ENCODE measurements at places on chromosomes 3 and 15.

GRCh38 chr3:13825311-13825579 is 54.6 kb downstream of the WNT7A start:
- no peak for DNase-seq

- DNase-seq = peak; percentile 60
Observed at GRCh38 chr15:70488002-70488605, 275.3 kb downstream of the UACA start.

GRCh38 chr3:183214277-183214612 is 38.8 kb upstream of the B3GNT5 start:
- no peak for DNase-seq

DNA sequence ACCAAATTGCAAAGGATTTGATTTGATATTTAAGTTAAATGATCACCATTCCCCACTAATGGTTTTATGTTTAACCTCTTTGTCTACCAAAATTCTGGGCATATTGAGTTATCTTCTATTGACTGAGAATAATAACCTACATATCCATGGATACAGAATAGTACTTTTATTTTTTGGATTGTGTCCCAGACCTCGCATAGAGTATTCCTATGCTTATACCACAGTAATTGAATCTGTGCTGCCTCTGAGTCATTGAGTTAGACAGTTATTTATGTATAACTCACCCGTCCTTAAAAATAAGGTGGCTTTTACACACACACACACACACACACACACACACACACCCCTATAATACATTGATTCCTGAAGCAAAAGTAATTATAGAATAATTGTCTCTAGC is 690.1 kb upstream of the BCHE start:
- no peak for DNase-seq

GRCh38 chr15:75032395-75032794 is 9.0 kb downstream of the PPCDC start:
- DNase-seq = no peak

DNA sequence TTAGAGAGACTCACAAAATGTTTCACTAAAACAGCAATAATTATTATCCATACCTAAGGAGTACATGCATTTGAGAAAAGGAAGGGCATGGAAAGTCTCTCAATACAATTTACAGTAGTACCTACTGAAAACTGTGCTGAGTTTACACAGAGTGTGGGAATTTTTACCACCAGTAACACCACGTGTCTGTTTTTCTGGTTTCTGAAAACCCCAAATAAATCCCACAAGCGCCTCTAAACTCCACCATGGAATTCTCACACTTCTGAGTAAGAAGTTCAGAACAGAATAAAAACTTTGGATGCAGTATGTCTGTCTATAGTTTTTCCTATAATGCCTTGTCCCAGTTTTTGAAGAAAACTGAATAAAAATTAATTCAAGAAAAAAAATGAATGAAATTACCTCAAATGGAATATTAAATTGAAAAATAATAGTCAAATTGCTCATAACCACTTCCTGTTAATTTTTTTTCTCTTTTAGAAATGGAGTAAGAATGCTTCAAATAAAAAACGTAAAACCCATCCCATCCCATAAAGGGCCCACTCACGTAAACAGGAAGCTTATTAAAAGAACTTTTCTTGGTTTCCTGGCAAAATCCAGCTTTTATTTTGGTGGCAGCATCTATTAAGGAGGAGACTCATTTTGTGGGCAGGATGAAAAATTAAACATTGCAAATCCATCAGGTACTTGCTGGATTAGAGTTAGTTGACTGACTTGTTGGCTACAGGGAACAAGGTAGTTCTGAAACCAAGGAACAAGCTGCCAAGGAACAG is 378.1 kb downstream of the TIGIT start:
- no peak for DNase-seq

GRCh38 chr3:143135150-143135549 is 15.6 kb downstream of the CHST2 start:
- DNase-seq = no peak

DNA sequence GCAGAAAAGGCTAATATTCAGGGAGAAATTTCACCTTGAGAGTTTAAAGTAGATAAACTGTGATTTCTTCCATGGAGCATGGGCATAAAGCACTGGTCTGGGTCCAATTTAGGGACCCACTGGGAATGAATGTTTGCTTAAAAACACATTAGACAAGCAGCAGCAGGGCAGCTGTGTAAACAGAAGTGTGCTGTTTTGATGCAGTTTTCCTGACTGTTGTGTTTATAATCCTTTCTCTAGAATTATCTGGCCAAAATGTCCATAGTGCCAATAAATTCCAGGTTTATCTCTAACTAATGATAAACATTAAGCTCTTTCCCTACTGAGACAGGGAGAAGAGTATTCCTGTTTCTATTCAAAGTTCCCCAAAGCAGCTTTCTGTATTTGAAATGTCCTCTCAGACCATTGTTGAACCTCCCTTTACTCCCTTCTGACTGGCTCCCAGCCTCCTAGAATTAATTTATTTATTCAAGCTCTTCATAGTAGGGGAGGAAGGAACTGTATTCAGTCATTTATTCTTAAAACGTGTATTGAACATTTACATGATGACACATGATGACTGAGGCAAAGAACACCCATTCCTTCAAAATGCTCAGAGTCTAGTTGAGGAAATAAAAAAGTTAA is 7.0 kb upstream of the TM4SF18 start:
- no peak for DNase-seq

DNA sequence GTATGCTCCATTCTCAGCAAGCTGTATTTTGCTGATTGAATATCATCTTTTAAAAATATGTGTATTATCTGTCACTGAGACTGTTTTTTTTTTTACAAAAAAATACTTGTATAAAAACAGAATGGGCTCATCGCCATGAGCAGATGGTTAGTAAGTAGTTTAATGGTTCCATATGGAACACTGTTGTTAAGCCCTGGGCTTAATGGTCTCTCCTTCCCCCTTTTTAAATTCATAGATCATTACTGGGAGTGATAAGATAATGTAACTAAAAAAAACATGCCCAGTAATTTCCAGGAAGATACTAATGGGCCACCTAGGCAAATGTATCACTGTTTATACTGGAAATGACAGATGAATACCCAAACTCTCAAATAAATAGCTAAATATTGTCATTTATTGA is 95.3 kb upstream of the TPRG1 start:
- DNase-seq = no peak
